ENCODE measurements at places on chromosomes 5 and 9.
A peak's percentile ranks its signal among the peaks of the same experiment; 100 is the strongest.

GRCh38 chr9:78001946-78002731 is 29.5 kb downstream of the GNAQ start:
- DNase-seq, result no peak

DNA sequence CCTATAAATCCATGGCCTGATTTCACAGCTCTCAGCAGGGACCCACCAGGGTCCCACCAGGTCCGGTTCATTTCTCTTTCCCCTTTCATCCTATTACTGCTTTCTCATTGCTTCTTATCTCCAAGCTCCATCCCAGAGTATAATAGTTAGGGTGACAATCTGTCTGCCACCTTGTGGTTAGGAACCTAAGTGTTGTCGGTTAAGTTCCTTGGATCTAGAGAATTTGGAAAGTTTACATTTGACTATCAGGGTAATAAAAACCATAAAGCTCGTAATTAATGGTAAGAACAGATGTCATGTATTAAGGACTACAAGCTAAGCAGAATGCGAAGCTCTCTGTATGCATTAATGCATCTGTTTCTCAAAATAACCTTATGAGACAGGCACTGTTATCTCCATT is 259.1 kb downstream of the SH3GL2 start:
- DNase-seq, result no peak

- no peak for DNase-seq
These were observed 145.6 kb downstream of the FSTL4 start for GRCh38 chr5:133466556-133467334.

GRCh38 chr5:32126691-32127090 is 47.4 kb downstream of the GOLPH3 start:
- no peak for DNase-seq

DNA sequence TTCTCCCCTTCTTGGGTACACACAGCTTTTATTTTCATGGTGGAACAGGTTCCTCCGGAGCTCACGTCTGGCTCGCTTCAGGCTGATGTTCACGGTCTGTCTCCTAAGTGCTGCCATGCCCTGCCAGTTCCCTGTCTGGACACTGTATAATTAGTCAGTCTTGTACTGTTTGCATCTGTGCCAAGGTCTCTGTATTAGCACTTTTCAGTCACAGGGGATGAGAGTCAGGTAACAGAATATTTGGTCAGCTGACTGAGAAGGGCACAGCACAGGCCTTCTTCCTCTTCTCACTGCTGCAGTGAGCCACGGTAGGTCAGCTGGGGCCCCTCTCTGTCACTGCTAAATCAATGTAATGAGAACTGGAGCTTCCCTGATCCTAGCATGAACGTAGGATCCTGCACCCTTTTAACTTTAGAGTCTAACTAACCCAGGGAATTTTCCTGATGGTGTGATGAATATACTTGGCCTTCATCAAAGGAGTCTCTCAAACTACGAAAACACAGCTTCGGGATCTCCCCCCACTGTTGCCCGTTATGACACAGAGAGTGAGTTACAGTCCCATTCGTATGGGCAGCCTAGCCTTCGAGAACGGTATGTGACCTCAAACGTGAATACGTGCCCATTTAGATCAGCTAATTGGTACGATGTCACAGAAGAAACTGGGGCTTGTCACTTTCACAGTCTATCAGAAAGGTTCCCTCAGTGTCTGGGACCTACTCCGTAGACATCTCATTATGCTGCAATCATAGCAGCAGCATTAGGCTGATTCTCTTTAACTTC is 354.1 kb upstream of the RFX3 start:
- DNase-seq, result no peak

DNA sequence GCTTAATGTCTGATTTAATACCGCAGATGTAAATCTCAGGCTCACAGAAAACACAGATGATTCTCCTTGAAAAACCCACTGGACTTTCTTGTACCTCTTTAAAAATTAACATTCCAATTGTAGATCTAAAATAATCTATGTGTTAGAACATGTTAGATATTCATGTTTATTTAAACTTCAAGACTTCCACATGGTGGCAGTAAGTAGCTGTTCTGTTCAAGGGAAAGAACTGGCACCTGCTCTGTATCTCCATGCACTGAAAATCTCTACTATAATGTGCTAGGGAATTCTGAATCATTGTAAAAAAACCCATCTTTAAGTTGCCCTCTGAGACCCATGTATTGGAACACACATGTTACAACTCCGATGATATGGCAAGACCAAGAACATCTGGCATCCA is 366.9 kb downstream of the DMRTA1 start:
- no peak for DNase-seq

- no peak for DNase-seq
These were observed 216.8 kb downstream of the TUSC1 start for GRCh38 chr9:25461416-25461815.

GRCh38 chr9:37592108-37592951 is at the start of gene TOMM5:
Gene TOMM5 (minus strand): TSS chr9:37592597. CDS start chr9:37592532, 65 bp downstream.
- peak; percentile 96 for DNase-seq

- no peak for DNase-seq
These were observed 79.1 kb downstream of the AOPEP start for GRCh38 chr9:94805585-94805984.

GRCh38 chr9:100352201-100352726 is 478 bp downstream of the TEX10 start:
- DNase-seq, result peak; percentile 62

- no peak for DNase-seq
These were observed 87.0 kb downstream of the SLF1 start for GRCh38 chr5:94705427-94705826.

GRCh38 chr5:131229623-131230022 is 34.2 kb upstream of the CDC42SE2 start:
- DNase-seq, result no peak

GRCh38 chr9:94056442-94056974 is 27.8 kb upstream of the PTPDC1 start:
- DNase-seq, result no peak

DNA sequence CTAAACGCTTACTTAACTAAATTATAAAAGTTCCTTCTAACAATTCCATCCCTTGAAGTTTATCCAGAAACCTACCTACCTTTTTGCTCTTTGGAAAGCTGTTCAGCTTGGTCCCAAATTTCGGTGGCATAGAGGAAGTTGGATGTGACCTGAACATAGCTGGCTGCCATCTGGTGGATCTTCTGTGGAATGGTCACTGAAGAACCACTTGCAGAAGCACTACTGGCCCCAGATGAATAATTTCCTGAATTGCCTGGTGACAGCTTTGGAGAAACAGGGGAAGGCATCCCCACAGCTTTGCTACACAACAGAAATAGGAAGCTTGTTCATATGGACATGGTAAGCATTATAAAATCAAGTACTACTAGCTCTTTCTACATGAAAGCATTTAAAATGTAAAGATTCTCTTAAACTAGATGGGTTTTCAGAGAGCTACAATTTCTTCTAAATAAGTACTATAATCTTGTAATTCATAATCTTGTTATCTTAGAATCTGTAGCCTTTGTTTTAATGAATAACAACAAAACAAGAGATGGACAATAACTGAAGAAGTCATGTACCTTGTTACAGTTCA is 9.9 kb downstream of the LEAP2 start:
- no peak for DNase-seq

DNA sequence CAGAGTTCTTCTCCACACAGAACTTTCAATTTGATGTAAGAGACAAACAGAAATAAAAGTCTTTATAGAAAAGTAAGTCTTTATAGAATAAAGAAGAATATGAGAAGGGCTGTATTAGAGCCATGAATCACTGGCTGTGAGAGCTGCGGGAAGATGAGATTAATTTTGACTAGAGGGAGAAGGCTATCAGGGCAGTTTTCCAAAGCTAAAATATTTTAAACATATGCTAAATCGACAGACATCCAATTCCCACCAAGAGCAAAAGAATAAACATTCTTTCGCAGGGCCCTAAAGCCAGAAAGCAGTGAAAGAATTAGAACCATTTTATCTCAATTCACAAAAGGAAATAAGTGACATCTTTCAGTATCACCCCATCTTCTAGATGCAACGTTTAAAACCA is 208.3 kb upstream of the MAP3K1 start:
- DNase-seq, result no peak

DNA sequence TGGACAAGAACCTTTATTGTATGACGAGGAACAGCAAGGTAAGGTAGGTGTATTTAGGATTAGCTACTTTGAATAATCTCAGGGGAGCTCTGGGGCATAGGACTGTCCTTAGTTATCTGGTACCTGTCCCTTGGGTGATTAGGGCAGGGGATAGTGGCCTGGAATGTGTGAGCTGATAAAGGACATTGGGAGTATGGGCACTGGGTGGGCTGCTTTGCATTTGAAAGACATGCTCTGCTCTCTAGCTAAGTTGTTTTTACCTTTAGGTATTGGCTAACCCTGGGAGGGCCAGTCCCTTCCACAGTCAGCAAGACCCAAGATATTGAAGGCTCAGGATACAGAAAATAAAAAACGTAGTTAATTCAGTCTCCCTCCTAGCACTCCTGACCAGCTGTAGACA is 282.8 kb upstream of the C9orf72 start:
- DNase-seq, result no peak

GRCh38 chr5:15495026-15495425 is 5.0 kb upstream of the FBXL7 start:
- no peak for DNase-seq

GRCh38 chr5:51091816-51092215 is 291.4 kb upstream of the ISL1 start:
- DNase-seq, result no peak

DNA sequence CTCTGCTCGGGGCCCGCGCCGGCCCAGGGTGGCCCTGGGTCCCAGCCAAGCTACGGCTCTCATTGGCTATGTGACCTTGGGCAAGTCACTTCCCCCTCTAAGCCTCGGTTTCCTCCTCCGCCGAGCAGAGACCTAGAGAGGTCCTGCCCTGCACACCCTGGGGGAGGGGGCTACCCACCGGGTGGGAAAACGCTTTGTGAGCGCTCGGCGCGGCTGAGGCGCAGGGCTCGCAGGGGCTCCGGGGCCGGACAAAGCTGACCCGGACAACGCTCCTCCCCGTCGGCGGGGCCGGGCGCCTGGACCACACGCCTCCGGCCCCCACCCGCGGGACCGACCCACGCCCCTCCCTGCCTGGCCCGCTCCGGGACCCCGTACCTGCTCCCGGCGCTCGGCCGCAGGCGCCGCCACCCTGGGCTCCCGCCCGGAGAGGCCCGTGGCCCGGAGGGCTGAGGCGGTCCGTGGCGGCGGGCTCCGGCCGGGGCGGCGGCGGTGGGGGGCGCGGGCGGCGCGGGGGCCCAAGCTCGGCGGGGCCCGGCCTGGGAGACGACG is 85.7 kb upstream of the MELK start:
- DNase-seq, result peak; percentile 86

GRCh38 chr9:15293804-15294316 is 13.2 kb downstream of the TTC39B start:
- no peak for DNase-seq

DNA sequence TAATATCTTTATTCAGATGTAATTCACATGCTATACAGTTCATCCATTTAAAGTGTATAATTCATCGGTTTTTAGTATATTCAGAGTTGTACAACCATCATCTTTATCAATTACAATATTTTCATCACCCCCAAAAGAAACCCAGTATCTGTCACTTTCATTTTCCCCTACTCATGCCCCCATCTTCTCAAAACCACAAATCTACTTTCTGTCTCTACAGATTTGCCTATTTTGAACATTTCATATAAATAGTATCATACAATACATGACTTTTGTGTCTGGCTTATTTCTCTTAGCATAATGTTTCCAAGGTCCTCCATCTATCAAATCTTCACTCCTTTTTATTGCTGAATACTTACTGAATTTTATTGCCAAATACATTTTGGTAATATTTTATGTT is 305.1 kb upstream of the SGCD start:
- no peak for DNase-seq

DNA sequence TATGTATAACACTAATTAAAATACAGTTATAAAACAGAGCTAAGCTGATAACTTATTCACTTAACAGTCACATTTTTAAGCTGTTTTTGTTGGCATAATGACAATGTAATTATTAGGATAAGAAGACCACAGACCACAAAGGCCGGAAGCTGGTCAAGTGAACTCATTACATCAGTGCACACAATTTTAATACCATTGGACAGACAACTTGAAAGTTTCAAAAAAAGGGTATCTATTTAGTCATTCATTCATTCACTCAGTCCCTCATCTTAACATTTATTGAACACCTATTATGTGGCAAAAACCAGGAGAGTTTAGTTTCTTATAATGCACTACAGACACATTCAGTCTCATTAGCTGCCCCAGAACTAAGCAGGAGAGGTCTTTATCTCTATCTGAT is 11.6 kb downstream of the ERP44 start:
- DNase-seq, result no peak

DNA sequence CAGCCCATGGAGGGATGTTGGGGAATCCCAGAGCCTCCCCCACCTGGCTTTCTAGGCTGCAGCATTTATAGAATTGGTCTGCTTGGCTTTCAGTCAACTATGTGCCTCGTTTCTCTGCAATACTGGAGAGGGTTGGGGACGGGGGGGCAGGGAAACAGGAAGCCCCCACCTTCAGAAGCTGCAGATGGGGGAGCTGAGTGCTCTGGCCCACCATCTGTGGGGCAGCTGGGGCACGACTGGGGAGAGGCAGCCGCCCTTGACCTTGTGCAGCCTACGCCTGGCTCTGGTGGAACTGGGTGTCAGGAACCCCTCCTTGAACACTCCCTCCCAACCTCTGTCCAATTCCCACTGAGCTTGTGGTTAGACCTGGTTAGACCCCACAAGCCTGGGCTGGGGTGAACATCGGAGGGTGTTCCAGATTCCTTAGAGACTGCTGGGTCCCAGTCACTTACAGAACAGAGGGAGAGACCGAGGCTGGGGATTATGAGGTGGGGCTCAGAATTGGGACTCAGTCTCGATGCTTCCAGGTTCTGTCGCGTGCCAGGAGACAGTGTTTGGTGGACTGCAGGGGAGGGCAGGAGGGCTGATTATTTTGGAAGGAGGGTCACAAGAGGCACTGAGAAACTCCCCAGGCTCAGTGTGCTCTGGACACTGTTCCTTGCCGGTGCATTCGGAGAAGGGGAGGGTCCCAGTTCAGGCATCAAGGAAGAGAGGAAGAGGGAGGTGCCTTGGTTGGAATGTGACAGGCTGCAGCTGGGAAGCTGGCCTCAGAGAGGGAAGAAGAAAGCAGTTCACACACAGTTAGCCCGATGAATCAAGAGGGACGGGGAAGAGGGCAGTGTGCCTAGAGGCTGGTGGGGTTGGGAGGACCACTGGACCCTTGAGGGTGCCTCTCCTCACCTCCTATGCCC is 25.6 kb downstream of the COL27A1 start:
- DNase-seq, result no peak

DNA sequence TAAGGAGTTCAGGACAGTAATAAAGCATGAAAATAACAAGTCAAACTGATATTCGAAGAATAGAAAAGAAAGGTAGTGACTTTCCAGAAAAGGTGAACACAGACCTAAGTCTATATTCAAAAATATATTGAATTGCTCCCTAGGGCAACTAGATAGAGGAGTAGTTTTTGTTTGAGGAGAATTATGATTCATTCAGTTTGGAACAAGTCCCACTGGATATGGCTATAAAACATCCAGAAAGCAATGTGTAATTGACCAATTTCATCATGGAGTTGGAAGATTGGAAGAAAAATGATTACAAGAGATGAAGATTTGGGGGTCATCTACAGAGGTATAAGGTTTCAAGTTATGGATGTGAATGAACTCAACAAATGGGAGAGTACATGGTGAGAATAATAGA is 117.5 kb upstream of the ZNF462 start:
- no peak for DNase-seq

GRCh38 chr5:102799017-102799416 is 43.9 kb downstream of the PAM start:
- no peak for DNase-seq

- DNase-seq, result no peak
These were observed 25.0 kb upstream of the MRPS30 start for GRCh38 chr5:44783634-44784315.

GRCh38 chr5:149118463-149118862 is 22.8 kb upstream of the ABLIM3 start:
- no peak for DNase-seq

GRCh38 chr5:5551499-5551898 is 129.0 kb downstream of the ICE1 start:
- no peak for DNase-seq
